ENCODE measurements at places on chromosomes 4 and X.
A peak's percentile ranks its signal among the peaks of the same experiment; 100 is the strongest.

GRCh38 chr4:168831919-168832762 is 177.9 kb downstream of the CBR4 start:
- peak; percentile 92 for DNase-seq

- peak; percentile 90 for DNase-seq
Measured at GRCh38 chr4:7192252-7193029, at the start of gene SORCS2. TSS of gene SORCS2 (plus strand) at chr4:7192538.

DNA sequence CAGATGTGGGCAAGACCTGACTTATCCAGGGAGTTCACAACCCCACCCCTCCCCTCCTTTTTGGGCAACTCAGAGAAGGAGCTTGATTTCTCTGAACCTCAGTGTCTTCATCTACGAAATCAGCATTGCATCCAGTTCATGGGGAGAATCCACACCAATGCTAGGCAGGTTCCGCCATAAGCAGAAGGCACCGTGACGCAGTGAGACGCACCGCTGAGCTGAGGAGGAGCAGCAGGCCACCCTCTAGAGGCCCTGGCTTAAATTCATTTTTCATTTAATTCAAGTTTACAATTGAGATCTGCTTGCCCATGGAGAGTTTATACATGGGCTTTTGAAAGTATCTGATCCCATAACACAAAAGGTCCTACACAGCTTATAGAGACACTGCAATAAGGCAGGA is 55.7 kb downstream of the CPZ start:
- DNase-seq = no peak

DNA sequence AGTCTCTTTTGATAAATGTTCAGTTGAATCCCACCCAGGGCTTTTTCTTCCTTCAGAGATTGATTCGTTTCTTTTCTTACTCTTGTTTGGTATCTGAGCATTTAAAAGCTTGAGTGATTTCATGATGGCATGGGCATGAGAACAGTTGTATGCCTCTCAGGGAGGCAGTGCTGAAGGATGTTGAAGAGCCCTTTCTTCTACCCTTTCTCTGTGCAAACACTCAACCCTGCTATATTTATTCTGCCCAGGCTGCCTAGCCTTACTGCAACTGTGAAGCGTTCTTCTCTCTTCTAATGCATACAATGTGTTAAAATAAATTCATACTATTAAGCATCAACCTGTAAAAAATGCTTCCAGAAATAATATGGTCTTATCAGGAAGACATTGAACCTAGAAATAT is 367.6 kb upstream of the LCORL start:
- DNase-seq = no peak

DNA sequence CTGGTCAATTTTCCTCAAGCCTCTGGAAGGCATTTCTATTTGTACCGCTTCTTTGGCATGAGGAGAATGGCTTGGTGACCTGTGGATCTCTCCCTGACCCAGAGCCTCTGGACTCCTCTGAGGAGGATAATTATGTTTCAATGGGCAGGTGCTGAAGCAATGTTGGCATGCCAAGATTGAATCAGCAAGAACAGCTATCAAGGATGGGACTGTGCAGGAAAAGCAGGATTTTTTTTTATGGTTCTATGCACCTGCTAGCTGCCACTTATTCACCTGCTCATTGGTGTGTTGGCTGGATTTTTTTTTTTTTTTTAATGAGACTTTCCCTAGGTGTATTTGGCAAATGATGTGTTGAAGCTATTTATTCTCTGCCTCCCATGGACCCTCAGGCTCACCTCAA is 821.2 kb downstream of the RPA4 start:
- DNase-seq = no peak

DNA sequence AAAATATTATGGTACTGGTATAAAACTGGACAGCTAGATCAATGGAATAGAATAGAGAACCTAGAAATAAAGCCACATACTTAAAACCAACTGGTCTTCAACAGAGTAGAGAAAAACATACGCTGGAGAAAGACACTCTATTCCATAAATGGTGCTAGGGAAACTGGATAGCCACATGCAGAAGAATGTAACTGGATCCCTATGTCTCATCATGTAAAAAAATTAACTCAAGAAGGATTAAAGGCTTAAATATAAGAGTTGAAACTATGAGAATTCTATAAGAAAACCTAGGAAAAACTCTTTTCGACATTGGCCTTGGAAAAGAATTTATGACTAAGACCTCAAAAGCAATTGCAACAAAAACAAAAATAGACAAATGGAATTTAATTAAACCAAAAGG is 114.6 kb downstream of the PCDH18 start:
- peak; percentile 65 for DNase-seq

- peak; percentile 34 for DNase-seq
Measured at GRCh38 chrX:102599951-102600579, 750 bp downstream of the ARMCX5 start.

Data from adipocyte (in vitro differentiated cells).